Nucleus accumbens (tissue), 56 donors: ENCODE measurements at places on chromosomes 3 and 15.

GRCh38 chr15:52558196-52558595 is 10.6 kb downstream of the ARPP19 start:
- no peak for DNase-seq

DNA sequence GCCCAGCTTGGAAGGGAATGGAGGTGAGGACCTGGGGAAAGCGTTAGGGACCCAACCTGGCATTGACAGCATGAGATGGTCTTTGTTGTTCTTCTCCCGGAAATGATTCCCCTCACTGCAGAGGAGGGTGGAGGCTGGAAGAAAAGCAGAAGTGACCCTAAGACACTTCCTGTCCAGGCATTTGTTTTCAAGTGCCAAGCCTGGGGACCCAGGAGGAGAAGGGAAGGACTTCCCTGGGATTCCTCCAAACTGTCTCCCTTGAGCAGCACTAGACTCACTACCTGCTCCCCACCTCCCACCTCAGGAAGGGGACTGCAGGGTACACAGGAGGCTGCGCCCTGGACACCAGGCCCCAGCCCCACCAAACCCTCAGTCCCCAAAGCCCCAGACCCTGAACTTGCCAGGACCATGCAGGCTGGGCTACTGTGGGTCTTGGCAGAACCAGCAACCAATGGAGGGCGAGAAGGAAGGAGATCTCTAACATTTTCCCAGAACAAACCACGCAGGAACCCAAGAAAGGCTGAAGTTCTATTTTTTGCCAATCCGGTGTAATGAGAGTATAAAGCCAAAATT is 9.8 kb upstream of the VIPR1 start:
- DNase-seq, result no peak

GRCh38 chr3:16508591-16508995 is 4.9 kb downstream of the RFTN1 start:
- no peak for DNase-seq

DNA sequence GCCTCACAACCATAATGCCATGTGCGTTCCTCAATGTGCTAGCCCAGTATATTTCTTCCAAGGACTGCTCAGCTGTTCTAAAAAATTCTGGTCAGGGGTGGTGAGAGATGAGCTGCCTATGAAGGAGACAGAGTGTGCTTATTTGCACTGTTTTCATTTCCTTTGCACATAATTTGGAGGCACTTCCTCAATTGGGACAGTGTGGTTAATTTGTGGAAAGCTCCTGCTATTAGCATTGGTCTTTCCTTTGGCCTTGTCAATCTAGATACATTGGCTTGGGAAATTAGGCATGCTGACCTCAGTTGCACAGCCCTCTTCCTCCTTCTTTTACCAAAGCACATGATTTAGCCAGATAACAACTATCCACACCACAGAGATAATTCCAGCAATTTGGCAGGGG is 9.4 kb downstream of the FAM81A start:
- no peak for DNase-seq

GRCh38 chr3:59660376-59660775 is 610.6 kb upstream of the CFAP20DC start:
- DNase-seq, result no peak

DNA sequence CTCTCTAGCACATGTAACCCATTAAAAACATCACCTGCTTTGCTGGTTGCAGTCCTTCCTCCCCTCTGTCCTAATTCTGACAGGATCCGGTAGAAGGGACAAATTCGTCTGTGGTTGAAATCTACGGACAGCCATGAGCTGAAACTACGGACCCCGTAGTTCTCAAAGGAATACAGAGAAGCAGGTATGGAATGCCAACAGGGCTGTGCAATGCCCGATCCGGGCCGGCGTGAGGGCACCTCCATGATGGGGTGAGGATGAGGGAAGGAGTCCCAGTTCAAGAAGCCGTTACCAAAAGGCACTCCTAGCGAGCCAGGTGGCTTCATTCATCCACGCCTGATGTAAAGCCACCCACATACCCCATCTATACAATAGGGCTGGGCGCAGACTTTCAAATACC is 160.0 kb upstream of the NSMCE3 start:
- DNase-seq, result no peak

DNA sequence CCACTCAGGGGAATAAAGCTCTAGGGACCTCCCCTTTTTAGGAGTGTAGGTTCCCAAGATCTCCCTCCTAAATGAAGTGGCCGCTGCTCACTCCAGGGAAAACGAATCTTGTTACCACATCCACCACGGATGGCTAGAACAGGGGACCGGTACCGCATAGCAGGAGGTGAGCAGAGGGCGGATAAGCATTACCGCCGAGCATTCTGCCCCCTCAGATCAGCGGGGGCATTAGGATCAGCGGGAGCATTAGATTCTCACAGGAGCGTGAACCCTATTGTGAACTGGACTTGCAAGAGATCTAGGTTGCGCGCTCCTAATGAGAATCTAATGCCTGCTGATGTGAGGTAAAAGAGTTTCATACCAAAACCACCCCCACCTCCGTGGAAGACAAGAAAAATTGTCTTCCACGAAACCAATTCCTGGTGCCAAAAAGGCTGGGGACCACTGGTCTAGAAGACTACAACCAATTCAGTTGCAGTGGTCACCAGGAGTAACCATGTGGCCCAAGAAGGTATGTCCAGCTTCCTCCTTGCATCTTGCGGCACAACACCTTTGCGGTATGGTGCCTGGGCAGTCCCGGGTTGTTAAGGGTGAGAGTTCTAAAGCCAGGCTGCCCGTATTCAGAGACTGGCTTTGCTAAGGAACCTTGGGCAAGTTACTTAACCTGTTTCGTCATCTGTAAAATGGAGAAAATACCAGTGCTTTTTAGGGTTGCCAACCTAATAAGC is 1.1 kb upstream of the SS18L2 start:
- no peak for DNase-seq

DNA sequence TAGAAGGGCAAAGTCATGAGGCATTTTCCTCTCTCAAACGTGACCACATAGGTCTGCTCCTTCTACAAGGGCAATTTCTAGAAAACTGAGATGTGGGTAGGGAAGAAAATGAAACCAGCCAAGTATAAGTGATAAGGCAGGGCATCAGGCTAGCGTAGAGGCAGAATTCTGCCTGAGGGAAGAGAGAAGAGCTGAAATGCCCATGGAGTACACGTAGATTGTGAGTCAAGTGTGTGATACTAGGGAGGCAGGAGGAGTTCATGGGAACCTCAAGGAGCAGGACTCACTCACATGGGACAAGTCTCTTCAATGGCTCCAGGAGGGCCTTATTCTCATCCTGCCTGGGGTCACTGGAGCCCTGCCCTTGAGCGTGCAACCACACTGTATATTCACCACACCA is 34.9 kb upstream of the PPP4R2 start:
- DNase-seq, result no peak

DNA sequence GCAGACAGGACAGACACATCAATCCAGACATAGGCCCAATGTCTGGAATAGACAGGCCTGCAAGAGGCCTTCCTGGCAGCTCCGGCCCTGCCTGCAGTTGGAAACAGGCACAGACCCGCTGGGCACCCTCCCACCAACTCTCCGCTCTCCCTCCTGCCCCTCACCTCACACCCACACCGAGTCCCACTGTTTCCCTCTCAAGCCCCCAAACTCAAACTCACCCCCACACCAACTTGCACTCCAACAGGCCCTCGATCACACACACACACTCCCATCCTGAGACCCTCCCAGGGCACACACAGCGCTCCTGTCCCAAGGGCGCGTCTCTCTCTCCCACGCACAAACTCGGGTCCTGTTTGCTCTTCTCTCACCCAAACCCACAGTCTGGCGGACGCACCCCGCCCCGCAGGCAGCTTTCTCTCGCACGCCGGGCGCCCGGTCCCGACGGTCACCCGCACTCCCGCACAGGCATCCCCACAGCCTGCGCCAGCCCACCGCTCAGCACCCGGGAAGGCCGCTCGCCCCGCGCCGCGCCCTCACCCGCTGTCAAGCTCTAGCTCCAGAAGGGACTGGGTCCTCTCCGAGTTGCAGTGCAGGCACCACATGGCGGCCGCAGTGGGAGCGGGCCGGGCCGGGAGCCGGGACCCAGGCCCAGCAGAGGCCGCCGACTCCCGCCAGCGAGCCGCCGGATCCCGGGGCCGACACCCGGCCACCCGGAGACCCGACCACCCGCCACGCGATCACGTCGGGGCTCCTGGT is 106.2 kb downstream of the IQSEC1 start:
- no peak for DNase-seq

- no peak for DNase-seq
These were observed 166.8 kb downstream of the TCF12 start for GRCh38 chr15:57085267-57085666.
